ENCODE measurements at places on chromosomes 16 and 17. TPM values are rescaled to one million over a fixed set of nuclear protein-coding genes. Genes with fewer than 3 reads are reported as not detected.

DNA sequence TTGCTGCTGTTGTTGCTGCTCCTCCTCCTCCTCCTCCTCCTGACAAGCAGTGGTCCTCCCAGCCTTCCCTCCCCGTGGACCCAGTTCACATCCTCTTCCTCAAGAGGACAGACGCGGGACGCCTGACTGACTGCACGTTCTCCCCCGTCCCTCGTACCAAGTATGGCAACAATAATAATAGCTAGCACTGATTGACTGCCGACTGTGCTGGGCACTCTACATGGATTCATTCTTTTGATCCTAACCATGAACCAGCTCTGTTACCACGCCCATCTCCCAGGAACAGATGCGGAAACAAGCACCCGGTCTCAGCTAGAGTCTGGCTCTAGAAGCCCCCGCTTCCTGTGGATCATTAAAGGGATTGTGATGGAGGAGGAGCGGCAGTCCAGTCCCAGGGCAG is 78.0 kb downstream of the GNAO1 start:
- no peak for DNase-seq

- DNase-seq = peak; percentile 65
Measured at GRCh38 chr16:85309656-85310587, 197.7 kb upstream of the CIBAR2 start.

The RSL1D1 gene
- 119 TPM for total RNA-seq

DNA sequence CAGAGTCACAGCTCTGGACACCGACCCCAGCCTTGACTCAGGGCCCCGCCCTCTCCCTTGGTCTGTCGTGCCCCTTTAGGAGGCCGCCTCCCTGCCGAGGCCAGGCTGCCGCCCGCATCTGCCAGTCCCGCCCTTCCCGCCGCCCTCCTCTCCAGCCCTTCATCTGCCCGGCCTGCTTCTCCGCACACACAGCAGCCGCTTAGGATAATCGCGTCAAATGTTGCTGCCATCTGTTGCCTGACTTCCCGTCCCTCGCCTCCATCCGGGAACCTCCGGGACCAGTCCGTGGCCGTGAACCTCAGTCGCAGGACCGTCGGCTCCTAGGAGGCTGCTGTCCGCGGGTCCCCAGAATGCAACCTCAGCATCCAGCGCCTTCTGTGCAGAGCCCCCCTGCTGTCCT is 11.9 kb downstream of the GSE1 start:
- no peak for DNase-seq

The LHX1 gene
- total RNA-seq = not detected

The TBC1D3I gene
- 0.20 TPM for total RNA-seq

GRCh38 chr17:50035945-50036344 is 20.0 kb upstream of the ITGA3 start:
- DNase-seq = no peak

GRCh38 chr16:55834049-55834448 is 1.2 kb upstream of the CES1 start:
- DNase-seq = no peak

DNA sequence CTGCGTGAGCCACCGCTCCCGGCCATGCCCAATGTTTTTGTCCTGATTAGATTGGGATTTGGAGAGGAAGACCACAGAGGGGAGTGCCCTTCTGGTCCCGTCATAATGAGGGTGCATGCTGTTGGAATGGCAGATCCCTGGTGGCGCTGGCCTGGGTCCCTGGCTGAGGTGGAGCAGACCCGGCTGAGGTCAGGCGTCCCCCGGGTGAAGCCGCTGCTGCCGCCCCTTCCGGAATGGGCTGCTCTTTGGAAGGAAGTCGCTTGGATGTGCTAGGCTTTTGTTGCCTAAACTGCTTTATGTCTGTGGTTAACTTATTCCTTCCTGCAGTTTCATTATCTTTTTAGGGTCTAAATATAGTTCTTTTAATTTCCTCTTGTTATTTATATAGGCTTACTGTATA is 120.3 kb upstream of the CHMP6 start:
- DNase-seq = peak; percentile 35

- no peak for DNase-seq
Measured at GRCh38 chr16:73124665-73125375, 76.9 kb upstream of the ZFHX3 start.

DNA sequence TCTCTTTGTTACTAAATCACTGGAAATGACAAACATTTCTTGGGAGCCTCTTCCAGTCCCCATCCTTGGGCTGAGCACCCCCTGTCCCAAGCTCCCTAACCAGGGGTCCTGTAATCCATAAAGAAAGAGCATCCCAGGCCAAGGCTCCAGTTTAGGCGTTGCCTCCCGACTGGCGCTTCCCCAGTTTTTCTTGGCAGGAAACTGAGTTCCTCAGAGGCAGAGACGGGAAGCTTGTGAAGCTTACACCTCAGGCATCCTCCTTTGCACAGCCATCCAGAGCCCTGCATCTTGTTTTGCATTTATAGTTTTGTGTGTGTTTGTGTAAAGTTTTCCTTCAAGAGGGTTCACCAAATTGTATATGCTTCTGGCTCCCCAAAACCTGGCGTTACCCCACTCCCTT is 7.1 kb downstream of the COPZ2 start:
- DNase-seq = no peak

GRCh38 chr17:80742091-80742490 is 197.5 kb downstream of the RPTOR start:
- DNase-seq = no peak

The TRIM16 gene
- 24.9 TPM for total RNA-seq

The SLC13A2 gene
- not detected for total RNA-seq

- no peak for DNase-seq
Measured at GRCh38 chr16:73976644-73977043, 320.0 kb upstream of the PSMD7 start.

DNA sequence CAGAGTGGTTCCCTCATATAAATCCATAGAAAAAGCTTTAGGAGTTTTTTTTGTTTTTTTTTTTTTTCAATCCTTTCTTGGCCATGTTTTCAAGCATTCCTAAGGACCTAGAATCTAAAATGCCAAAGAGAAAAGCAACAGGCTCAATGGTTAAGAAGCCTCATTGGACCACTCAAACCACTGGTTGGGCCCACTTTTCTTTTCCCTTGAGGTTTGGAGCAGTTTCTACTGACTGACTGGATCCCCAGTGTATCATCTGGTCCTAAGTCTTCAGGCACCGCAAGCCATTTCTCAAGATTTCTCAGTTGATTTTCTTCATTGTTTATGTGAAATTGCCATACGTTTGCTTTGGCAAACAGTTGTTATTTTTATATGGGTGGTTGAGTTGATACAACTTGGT is 14.4 kb downstream of the METTL9 start:
- DNase-seq = no peak

DNA sequence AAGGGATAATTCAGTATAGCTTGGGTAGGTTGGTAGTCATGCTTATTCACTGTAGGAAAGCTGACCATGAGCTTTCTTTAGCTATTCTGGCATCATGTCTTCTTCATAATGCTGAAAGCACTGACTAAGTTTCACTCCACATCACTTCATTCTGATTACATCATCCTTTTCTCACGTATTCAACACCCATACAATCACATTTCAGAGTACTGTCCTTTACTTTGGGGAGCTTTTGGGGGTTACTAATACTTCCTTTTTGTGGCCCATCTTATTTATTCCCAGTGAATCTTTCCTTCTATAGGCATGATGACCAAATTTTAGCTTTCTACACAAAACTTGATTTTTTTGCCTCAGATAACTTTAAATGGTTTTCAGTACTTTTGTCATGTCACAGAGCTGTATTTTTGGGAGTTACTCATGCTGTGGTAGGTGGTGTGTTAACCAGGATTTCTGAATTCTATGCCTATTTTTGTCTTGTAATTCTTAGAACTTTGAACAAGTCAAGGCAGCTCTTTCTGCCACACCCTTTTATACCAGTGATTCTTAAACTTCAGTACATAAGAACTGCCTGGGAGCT is 23.5 kb downstream of the TADA2A start:
- no peak for DNase-seq

DNA sequence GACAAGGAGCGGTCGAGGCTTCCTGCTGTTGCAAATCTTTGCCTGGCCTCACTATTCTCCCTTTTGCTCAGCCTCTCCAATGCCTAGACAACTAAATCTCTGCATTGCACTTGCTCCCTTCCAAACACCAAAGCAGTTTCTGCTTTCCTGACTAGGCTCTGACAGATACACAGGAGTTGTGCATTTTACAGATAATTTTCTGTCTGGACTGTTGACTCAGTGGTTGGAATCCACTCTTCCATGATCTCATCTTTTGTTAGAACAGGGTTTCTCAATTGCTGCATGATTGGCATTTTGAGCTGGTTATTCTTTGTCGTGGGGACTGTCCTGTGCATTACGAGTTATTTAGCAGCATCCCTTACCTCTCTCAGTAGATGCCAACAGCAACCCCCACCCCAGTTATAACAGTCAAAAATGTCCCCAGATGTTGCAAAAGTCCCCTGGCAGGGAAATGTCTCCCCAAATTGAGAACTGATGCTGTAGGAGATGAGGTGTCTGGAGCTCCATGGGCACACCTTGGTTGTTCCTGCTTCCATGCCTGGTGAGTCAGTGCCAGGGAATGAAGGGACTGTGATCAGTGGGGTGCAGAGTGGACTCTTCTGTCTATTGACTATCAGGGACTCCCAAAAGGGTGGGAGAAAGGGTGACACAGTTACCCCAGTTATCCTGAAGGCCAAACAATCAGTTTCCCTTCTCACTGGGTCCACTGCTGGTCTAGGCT is 557.4 kb upstream of the PSMD7 start:
- DNase-seq = no peak

The TP53TG3F gene
- total RNA-seq = not detected

- no peak for DNase-seq
Measured at GRCh38 chr17:7011942-7012254, 526 bp upstream of the RNASEK start.

DNA sequence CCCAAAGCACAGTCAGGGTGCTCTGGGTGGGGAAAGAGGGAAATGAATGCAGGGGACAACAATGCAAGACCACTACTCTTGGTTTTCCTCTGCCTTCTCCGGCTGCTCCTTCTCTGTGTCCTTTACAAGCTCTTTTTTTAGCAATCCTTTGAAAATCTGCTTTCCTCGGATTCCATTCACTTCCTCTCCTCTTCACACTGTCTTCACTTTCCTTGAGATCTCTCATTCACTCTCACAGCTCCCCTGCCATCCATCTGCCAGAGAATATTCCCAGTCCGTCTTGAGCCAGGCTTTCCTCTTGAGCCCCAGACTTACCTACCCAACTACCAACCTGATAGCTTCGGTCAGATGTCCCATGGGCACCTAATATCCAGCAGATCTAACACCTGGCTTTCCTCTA is 11.0 kb upstream of the SPOP start:
- DNase-seq = no peak

GRCh38 chr17:32488177-32488542 is 1.4 kb downstream of the CDK5R1 start:
- DNase-seq = no peak

DNA sequence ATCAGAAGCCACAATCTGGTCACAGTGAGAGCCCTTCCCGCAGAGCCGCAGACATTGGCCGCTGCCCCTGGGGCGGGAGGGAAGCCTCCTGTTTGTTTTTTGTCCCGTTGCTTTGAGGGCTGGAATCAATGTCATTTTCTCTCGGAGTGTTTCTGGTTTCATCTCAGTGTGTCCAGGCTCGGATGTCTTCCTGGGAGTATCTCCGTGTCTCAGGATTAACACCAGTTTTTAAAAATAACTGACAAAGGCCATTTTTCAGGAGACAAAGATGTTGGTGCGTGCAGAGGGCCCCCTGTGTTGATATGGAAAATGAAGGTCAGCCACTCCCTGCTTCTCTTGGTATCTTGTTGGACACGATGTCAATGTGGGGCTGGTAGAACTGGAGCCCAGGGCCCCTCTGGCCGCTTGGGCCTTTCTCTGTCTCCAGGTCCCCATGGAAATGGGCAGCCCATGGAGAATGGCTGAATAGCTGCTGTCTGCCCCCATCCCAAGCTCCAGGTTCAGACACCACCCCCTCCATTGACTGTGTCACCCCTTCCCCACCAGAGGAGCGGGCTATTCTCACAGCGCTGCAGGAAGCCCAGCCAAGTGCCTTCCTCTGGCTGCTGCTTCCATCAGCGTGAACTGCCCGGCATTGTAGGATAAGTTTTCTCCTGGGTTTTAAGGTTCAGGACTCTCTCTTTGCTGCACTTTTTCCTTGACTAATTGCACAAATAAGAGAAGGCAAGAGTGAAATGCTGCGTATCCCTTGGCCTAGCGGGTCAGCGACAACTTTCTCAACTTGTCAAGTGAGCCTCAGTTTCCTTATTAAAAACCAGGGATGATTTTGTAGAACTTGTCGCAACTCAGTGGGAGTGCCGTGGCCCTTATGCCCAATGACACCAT is 72.2 kb upstream of the METTL9 start:
- DNase-seq = peak; percentile 17

DNA sequence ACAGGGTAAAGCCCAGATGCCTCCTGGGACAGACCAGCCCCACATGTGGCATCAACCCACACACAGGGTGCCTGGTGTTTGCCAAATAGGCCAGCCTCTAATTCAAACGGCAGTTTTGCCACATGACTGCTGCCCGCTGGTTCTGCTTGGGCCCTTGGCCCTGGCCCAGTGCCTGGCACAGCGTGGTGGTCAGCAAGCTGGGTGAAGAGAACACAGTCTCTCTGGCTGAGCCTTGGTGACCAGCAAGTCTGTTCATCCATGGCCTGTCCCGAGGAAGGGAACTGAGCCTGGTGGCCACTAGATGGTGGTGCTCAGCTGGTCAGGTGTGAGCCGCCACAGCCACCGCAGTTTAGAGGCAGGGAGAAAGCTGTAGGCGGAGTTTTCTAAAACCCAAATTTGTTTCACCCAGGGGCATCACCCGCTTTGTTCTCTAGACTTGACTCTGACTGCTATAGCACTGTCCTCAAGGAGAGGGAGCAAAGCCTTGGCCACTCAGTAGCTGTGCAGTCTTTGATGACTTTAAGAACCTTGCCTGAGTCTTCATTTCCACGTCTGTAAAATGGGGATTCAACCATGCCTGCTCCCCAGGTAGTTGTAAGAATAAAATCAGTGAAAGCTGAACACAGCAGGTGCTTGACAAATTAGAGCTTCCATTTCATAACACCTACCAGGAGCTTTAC is 4.7 kb upstream of the GFAP start:
- DNase-seq = peak; percentile 86

GRCh38 chr17:35073991-35074627 is 10.6 kb upstream of the RFFL start:
- DNase-seq = no peak

The CCDC154 gene
- total RNA-seq = 1.6 TPM

The NEK8 gene
- total RNA-seq = 0.94 TPM

GRCh38 chr17:16150251-16150856 is 65.0 kb downstream of the NCOR1 start:
- DNase-seq = no peak

The SLC5A2 gene
- not detected for total RNA-seq

The SREBF1 gene
- total RNA-seq = 15.2 TPM

The HIGD1B gene
- 22.2 TPM for total RNA-seq

DNA sequence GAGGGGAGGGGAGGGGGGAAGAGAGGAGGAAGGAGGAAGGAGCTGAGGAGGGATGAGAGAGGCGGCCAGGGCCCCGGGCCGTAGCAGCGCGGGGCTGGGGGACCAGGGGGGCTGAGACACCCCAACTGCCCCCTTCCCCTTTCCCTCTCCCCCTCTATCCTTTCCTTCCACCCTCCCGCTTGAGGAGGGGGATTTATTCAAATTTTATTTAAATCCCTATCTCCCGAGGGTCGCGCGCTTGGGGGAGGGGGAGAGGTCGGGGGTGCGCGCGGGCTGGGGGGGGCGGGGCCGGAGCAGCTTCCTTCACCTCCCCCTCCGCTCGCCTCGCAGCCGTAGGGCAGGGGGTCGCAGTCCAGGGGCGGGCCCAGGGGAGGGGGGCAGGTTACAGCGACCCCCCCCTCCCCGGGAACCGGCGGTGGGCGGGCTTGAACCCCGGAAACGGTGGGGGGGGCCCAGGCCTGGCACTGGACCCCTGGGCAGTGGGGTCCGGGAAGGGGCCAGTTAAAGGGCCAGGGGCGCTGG is at the start of gene FBXL19:
Gene FBXL19 (plus strand): TSS at position 19 of the 522 bp plus-strand sequence. CDS start 2,183 bp downstream, outside the sequence.
- DNase-seq = peak; percentile 60

The SLC16A11 gene
- 0.47 TPM for total RNA-seq

Measured in left ventricle myocardium superior (tissue), 1 donor.